Suppressor macrophage treated with lipopolysaccharide for 4 hours (primary cell): ENCODE measurements at places on chromosomes 11 and 22.

- DNase-seq: no peak
These were observed 14.0 kb downstream of the IGLL1 start for GRCh38 chr22:23565915-23566704.

DNA sequence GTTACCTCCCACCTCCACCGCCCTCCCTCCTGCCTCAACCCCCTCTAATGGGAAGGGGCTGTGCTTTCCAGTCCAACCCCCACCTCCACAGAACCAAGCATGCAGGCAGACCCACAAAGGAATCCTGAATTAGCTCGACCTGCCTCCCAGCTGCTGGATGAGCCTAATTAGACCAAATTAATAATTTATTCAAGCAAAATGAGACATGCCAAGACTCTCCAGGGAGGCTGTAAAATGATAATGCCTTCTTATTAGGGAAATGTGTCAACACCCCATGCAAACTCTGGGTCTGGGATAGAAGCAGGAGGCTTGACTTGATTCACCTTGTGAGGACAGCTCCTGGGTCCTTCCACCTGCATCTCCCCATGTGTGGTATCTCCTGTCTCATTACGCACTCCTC lies 59.4 kb upstream of the HMGXB4 start:
- no peak for DNase-seq

GRCh38 chr22:38653741-38654140 lies 2.5 kb downstream of the FAM227A start:
- DNase-seq: no peak

DNA sequence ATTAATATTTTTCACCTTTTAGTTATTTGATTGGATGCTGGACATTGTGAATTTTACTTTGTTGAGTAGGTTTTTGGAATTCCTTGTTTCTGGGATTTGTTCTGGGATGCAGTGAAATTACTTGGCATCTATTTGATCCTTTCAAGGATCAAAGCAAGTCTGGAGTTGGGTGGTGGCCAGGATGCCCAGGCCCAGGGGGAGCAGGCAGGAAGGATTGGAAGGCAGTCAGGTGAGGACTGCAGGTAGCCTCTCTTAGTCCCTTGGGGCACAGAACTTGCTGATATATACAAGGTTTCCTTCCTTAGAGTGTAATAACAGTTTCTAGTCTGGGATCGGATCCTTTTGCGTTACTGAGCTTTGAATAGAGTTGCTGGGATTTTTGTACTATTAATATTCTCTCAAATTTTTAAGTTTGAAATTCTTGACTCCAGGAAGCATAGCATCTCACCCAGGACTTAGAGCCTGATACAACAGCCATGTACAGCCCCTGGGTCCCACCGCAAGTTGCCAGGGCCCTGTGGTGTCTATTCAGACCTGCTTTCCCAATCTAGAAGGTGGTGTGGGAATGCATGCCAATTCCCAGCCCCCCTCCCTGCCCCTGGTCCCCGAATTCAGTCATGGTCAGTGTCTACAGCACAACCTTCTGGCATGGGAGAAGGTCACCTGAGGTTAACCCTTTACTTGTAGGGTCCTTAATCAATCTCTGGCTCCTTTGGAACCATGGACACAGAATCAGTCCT lies 6.1 kb downstream of the ZNF74 start:
- DNase-seq: no peak

GRCh38 chr11:60307507-60308195 lies 19.4 kb upstream of the MS4A6E start:
- DNase-seq: peak; percentile 47

DNA sequence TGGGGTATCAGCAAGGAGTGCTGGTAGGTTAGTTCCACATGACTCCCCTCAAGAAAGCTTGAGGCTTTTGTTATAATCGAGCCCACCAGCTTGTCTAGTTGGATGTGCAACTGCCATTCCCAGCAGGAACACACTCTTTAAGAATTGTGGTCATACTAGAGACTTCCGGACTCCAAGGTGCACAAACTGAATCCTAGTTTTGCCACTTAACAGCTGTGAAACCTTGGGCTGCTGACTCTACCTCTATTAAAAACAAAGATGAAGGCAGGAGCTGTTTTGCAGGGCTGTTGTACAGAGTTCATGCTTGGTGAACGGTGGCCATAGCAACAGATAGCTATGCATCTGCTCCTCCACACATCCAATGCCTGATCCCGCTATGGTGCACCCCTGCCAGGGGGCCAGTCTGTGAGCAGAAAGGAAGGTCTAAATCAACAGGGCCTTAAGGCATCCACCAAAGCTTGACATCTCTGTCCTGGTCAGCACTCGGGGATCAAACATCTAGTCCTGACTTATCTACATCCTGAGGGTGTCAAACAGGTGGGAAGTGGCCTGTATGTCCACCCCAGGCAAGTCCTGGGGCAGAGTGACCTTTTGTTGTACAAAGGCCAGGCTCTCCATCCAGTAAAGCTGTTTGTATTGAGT lies 36.4 kb downstream of the DKK3 start:
- no peak for DNase-seq

DNA sequence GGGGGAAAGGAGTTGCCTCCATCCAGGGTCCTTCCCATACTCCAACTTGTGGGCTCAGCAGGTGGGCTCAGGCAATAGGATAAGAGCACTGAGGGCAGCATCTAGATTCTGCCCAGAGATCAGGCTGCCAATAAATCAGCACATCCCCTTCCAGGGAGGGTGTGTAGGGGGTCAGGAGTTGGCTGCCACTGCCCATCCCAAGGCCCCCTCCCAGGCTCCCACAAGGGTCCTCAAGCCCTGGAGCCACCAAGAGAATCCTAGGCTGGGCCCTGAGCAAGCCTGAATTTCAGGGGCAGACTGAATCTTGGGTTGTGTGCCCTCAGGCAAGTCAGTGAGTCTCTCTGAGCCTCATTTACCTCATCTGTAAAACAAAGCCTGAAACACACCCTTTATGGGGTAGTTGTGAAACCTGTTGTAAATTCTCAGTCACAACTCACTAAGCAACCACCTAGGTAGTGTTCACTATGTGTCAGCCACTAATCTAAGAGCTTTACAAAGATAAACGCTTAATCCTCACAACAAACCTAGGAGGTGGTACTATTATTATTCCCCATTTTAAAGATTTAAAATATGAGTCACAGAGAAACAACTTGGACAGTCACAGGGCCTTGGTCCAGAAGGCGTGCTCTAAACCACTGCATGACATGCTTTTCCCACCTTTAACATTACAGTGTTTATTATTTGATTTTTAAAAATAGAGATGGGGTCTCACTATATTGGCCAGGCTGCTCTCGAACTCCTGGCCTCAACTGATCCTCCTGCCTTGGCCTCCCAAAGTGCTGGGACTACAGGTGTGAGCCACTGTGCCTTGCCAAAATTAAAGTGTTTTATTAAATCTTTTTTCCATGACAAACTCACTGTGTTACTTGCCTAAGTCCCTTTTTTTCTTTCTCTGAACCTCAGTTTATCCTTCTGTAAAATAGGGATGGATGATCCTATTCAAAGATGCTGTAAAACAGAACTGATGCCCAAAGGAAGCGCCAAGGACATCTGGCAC lies 36.2 kb downstream of the LMO1 start:
- DNase-seq: no peak

DNA sequence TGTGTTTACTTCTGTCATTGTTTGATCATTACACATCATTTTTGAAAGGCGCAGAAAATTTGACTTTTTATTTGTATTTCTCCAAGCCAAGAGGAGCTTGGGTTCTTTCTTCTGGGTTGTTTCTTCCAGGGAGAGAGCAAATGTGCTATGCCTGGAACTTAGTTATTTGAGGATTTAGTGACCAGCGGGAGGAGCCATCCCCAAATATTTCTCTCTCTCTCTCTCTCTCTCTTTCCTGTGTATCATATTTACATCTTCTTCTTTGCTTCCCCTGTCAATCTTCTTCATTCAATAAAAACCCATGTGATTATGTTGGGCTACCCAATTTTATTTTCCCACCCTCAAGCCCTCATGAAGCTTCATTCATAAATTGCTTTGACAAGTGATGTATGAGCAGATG lies 534.5 kb downstream of the LRRC4C start:
- DNase-seq: no peak

GRCh38 chr11:102241026-102241425 lies 76.3 kb upstream of the BIRC3 start:
- no peak for DNase-seq

GRCh38 chr11:84902445-84902844 lies 724.7 kb downstream of the DLG2 start:
- no peak for DNase-seq

DNA sequence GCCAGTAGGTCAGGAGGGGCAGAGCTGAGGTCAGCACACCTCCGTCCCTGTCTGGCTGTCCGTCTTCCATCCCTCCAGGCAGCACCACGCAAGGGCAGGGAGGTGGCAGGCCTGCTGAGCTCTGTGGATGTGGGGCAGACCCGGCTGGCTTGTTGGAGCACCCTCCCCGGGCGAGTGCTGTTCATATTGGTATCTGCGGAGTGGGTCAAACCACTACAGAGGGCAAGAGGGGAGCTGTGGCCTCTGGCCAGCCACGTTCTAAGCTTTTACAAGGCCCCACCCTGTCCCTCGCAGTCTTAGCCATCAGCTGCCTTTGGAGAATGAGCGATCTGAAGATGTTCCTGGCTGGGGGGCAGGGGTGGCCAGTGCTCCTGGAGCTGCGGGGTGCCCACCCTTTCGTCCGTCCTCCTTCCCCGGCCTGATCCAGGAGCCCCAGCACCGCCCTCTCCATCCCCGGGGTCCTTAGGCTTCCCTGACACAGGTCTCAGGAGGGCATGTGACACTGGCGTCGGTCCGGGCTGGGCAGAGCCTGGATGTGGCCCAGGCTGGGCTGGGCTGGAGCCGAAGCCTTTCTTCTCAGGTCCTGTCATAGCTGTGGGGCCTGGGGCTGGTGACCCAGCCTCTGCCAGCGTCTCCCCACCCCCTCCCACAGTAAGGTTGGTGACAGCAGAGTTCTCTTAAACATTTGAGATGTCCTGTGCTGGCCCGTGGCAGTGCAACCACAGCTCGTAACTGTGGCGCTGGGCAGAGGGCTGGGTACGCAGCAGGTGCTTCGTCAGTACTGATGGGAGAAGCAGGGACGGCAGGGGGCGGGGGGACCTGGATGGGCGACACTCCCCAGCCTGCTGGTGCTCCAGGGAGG lies 31.7 kb upstream of the GRAMD4 start:
- DNase-seq: no peak

DNA sequence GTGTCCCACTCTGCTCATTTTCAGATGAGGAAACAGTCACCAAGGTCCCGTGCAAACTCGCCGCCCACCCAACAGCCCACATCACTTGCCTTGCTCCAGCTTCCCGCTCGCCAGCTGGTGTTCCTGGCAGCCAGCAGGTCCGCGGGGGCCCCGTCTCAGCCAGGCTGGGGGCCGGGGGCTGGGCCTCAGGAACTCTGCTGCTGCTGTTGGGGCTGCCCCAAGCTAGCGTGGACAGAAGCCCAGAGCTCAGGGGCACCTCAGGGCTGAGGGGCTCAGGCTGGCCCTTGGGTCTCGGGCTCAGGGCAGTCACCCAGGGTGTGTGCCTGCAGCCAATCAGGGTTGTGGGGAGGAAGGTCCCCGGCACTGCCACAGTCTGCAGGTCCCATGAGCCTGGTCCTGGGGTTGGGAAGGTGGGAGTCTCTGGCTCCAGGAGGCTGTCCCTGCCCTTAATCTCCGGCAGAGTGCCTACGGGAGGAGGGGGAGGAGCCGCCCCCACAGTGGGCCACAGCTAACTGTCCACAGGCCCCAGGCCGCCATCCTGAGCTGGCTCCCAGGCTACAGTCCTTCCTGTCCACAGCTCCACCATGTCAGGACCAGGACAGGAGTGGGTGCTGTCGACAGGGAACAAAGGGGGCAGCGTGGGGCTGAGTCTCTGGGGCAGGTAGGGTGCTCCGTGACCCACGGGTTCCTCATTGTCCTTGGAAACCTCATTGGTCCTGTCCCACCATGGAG lies 65.2 kb downstream of the ARFGAP3 start:
- DNase-seq: no peak

- no peak for DNase-seq
These were observed 43.2 kb upstream of the ME3 start for GRCh38 chr11:86715611-86716010.
